ENCODE measurements at places on chromosomes 12 and 14.

- DNase-seq, result no peak
Measured at GRCh38 chr12:38662829-38663228, 242.6 kb downstream of the CPNE8 start.

DNA sequence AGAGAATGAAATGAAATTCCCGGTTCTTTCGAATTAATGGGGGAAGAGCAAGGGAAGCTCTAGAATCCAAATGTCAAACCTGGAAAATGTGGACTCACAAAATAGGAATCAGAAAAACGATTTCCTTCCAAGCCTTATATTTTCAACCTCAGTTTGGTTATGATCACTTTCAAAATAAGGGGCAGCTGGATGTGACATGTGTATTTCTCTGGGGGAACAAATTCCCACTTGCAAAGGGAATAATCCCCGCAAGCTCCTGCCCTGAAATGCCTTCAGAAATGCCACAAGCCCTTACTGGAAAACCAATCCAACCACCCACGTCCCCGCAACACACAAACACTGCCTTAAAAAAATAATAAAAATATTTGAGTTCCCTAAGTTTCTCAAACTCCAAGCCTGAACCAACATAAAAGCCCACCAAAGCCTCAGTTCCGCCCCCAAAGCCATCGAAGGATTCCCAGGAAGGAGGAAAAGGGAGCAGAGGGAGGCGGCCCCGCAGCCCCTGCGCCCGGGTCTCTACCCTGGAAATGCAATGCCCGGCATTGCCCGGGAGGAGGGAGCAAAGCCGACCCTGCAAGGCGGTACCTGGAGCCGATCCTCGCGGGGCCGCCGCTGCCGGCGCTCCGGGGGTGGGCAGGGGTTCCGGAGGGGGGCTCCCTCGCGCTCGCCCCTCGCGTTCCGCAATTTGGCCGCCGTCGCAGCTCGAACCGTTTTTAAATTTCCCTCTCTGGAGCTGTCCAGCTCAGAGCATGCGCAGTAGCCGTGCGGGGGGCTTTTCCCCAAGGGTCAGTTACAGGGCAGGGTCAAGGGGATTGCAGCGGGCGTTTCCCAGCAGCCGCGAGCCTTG lies at the start of gene FOXN4:
FOXN4 (minus strand) TSS at position 751 of the 847 bp plus-strand sequence. CDS start 963 bp downstream, outside the sequence.
- no peak for DNase-seq

DNA sequence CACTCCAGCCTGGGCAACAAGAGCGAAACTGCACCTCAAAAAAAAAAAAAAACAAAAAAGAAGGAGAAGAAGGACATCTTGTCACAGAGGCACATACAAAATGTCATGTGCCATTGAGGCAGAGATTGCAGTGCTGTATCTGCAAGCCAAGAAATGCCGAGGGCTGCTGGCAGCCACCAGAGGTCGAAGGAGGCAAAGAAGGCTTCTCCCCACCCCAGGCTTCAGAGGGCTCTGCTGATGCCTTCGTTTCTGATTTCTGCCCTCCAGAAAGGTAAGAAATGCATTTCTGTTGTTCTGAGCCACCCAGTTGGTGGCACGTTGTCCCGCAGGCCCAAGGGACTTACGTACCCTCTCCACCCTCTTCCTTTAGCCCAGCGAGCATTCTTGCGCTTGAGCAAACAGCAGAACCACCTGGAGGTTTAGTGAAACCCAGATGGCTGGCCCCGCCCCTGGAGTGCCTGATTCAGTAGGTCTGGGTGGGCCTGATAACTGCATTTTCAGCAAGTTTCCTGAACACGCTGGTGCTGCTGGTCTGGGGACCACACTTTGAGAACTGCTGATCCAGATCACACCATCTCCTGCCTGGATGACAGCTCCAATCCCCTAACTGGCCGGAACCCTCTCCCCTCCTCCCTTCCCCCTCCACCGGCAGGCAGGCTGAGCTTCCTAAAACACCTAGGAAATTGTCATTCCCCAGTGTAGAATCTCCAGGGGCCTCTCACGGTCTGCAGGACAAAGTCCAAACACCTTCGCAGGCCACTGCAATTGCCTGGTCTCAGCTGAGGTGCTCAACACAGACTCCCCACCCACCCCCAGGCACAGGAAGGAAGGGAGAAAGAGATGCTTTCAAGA lies 21.1 kb upstream of the SCARB1 start:
- no peak for DNase-seq

DNA sequence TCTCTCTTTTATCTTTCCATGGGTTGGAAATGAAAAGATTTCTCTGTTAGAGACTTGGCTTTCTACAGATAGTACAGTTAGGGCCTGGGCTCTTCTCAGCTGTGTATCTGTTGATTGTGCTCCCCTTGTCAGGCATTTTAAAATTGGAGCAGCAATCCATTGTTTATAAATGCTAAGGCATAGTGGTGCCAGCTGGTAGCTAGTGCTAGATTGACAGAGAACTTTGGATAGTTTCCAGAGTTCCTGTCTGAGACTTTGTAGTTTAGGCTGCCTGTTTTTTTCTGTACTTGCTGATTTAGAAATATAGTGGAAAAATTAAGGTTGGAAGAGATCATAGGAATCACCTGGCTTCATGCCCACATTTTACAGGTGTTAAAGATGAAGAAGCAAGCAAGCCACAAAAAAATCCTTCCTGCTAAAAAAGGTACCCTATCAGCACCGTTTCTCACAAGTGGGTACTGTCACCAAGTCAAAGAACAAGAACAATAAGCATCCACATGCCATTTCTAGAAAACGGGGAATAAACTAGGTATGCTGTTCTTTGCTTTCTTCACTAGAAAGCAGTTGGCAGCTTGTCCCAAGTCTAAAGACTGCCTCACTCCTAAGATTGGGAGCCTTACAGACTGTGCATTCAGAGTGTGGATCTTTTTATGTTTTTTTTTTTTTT lies 6.2 kb downstream of the TTLL5 start:
- no peak for DNase-seq

DNA sequence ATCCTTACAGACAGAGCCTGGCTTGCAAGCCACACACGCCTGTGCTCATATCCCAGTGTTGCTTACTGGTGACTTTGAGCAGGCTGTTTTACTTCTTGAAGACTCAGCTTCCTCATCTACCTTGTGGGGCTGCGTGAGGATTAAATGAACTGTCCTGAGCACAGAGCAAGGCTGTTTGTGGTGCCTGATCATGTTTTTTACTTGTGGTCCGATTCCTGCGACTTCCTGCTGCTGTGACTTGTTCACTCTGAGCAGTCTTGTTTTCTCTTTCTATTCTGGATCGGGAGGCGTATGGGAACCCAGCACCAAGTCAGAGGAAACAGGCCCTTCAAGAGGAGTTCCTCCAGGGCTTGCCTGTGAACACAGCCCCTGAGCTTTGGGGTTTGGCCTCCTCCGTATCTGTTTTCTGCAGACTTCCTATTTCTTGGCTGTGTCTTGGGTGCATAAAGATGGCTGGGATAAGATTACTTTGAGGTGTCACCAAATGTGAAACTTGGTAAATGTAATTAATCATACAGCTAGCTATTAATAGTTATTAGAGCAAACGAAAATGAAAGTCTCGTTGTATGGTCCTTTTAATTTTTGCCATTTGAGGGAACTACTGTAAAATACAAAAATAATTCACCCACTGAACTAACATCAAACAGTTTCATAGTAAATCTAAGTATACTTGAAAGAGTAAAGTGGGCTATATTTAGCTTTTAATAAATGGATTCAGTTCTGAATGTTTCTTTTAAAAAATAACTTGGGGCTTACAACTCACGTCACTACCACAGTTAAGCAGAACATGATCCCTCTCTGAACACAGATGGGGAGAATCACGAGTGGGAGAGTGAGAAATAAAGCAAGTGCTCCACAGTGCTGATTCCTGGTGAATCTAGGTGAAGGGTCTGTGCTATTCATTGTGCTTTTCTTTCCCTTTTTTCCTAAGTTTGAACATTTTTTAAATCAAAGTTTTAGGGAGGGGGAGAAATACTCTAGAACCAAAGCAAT lies 251.5 kb downstream of the FOXN3 start:
- no peak for DNase-seq

- DNase-seq, result no peak
Measured at GRCh38 chr14:92058006-92058917, 18.4 kb upstream of the TRIP11 start.

- no peak for DNase-seq
Measured at GRCh38 chr12:55619354-55620138, 17.1 kb upstream of the OR10P1 start.

- no peak for DNase-seq
Measured at GRCh38 chr14:30994681-30995620, 30.5 kb upstream of the AP4S1 start.

- no peak for DNase-seq
Measured at GRCh38 chr14:33836203-33836899, 114.5 kb downstream of the EGLN3 start.

DNA sequence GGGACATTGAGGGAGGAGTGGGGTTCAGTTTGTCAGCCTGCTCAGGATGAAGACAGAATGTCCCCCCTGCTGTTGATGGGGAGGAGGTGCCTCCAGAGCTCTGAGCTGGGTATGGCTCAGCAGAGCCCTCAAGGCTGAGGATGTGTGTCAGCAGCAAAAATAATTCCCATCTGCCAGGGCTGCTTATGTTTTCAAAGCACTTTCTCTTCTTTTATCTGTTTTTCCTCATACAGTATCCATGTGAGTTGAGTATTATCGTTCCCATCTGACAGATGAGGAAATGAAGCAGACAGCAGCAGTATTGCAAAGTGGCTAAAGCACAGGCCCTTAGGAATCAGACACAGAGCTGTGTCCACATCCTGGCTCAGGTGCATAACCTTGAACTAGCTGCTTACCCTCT lies 94.1 kb downstream of the SLC8A3 start:
- no peak for DNase-seq

- no peak for DNase-seq
Measured at GRCh38 chr12:132159555-132160003, 15.3 kb downstream of the NOC4L start.

- DNase-seq, result no peak
Measured at GRCh38 chr12:3000548-3001275, 41.5 kb downstream of the TEAD4 start.

- DNase-seq, result no peak
Measured at GRCh38 chr14:81342850-81343580, 57.1 kb downstream of the STON2 start.

DNA sequence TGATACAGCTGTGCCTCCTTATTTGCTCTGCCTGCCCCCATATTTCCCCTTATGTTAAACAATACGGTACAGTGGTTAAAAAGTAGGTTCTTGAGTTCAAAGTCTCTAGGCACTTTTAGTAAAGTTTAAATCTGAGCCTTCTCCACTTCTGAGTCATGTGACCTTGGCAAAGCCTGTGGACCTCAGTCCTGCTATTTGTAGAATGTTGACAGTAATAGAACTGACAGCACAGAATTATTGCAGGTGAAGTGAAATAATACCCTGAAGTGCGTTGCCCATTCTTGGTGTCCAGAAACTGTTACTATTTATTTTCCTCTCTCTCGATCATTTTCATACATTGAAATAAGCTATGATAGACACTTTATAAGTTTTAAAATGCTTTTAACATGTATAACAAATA lies 499.7 kb downstream of the EGLN3 start:
- DNase-seq, result no peak
